Activated naive CD8-positive, alpha-beta T cell treated with anti-CD3 and anti-CD28 coated beads for 36 hours (primary cell): ENCODE measurements at places on chromosomes 5 and 9. TPM values are rescaled to one million over a fixed set of nuclear protein-coding genes. Genes with fewer than 3 reads are reported as not detected.
A peak's percentile ranks its signal among the peaks of the same experiment; 100 is the strongest.

DNA sequence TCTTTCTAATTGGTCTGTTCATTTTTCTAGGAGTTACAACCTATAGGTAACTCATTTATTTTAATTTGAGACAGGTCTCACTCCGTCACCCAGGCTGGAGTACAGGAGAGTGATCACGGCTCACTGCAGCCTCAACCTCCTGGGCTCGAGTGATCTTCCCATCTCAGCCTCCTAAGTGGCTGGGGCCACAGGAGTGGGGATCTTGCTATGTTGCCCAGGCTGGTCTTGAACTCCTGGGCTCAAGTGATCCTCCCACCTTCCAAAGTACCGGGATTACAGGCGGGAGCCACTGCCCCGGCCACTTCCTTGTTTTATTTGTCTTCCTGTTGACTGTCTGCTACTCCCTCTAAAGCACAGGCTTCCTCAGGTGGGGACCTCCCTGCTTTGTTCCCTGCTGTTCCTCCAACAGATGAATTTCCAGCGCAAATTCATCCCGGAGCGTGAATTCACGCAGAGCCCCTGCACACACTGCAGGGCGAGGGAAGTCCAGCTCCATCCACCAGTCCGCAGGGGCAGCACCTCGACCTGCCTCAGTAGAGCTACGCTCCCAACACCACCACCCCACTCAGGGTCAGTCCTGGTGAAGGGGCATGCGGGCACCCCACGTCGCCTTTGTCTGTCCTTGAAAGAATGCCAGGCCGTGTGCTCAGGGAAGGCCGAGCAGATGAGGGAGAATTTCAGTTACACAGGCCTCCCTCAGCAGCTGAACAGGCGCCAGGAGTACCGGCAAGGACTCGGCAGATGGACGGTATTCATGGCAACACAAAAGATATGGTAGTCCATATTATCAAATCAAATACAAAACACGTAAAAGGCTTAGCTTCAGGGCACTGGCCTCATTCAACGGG, 6.3 kb downstream of the QSOX2 start:
- no peak for DNase-seq

Gene JAKMIP2
- 0.98 TPM for total RNA-seq

Gene POLR3G
- 25.7 TPM for total RNA-seq

Gene DND1
- 2.7 TPM for total RNA-seq

GRCh38 chr5:147813696-147814095, 17.8 kb downstream of the SPINK1 start:
- DNase-seq, result no peak

DNA sequence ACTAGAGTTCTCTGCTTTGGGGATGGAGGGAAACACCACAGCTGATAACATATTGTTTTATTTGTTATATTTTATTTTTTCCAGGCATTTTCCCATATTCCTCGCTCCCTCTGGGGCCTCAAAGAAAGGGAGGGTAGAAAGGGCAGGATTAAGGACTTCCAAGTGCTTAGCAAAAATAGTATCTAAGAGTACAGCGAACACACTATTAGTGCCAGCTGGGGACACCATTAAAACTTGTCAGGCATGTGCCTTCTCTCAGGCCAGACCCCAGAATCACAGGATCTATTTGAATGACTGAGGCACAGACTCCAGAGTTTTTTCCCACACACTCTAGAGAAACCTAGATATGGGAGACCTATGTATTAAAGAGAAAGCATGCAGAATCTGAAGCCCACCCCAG, 451.0 kb upstream of the TRPC7 start:
- DNase-seq, result no peak

- DNase-seq, result peak; percentile 7
Measured at GRCh38 chr5:89343666-89344065, 460.7 kb upstream of the MEF2C start.

Gene CCL27
- not detected for total RNA-seq

Gene TMC1
- not detected for total RNA-seq

DNA sequence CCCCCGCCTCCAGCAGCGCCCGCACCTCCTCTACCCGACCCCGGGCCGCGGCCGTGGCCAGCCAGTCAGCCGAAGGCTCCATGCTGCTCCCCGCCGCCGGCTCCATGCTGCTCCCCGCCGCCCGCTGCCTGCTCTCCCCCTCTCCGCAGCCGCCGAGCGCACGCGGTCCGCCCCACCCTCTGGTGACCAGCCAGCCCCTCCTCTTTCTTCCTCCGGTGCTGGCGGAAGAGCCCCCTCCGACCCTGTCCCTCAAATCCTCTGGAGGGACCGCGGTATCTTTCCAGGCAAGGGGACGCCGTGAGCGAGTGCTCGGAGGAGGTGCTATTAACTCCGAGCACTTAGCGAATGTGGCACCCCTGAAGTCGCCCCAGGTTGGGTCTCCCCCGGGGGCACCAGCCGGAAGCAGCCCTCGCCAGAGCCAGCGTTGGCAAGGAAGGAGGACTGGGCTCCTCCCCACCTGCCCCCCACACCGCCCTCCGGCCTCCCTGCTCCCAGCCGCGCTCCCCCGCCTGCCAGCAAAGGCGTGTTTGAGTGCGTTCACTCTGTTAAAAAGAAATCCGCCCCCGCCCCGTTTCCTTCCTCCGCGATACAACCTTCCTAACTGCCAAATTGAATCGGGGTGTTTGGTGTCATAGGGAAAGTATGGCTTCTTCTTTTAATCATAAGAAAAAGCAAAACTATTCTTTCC, 19.3 kb downstream of the CDKN2A start:
- peak; percentile 40 for DNase-seq

DNA sequence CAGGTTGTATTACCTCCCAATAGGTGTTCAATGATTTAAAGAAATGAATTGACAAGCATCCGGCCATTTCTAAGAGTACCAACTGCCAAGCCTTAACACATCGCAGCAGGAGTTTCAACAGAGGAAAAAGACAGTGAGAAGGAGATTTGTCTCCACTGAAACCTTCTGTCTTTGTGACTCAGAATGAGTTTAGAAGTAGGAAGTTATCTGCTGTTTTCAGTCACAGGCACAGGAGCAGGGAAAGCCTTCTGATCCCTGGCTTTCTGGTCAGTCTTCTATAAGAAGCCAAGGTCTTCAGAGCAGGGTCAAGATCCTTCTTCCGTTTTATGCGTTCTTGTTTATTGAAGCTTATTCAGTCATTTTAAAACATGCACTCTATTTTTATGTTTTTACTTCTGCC, 390.7 kb upstream of the PCSK5 start:
- no peak for DNase-seq

- DNase-seq, result peak; percentile 3
Measured at GRCh38 chr9:87445646-87446045, 52.0 kb upstream of the DAPK1 start.

DNA sequence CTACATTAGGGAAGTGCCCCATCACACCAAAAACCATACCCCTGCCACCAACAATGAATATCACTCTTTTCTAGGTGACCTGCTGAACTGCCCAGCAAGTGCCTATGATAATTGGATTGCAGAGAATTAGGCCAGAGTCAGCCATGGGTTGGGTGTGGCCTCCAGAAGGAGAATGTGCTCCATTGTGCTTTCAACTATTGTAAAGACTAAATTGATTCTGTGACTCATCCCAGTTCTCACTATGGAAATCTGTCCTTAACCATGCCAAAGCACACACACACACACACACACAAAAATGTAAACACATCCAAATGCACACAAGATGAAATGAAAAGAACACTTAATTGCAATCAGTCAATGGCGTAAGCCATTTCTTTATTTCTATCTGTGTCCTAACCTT, 25.7 kb downstream of the DRD1 start:
- no peak for DNase-seq

Gene TMEM203
- total RNA-seq, result 37.9 TPM

GRCh38 chr5:135604056-135604455, 25.3 kb upstream of the CXCL14 start:
- no peak for DNase-seq

- no peak for DNase-seq
Measured at GRCh38 chr5:126837242-126837641, 60.3 kb downstream of the LMNB1 start.

Gene NEUROG1
- total RNA-seq, result not detected

GRCh38 chr9:120741701-120742100, 27.4 kb upstream of the MEGF9 start:
- no peak for DNase-seq

Gene ITGA2
- 1.7 TPM for total RNA-seq

DNA sequence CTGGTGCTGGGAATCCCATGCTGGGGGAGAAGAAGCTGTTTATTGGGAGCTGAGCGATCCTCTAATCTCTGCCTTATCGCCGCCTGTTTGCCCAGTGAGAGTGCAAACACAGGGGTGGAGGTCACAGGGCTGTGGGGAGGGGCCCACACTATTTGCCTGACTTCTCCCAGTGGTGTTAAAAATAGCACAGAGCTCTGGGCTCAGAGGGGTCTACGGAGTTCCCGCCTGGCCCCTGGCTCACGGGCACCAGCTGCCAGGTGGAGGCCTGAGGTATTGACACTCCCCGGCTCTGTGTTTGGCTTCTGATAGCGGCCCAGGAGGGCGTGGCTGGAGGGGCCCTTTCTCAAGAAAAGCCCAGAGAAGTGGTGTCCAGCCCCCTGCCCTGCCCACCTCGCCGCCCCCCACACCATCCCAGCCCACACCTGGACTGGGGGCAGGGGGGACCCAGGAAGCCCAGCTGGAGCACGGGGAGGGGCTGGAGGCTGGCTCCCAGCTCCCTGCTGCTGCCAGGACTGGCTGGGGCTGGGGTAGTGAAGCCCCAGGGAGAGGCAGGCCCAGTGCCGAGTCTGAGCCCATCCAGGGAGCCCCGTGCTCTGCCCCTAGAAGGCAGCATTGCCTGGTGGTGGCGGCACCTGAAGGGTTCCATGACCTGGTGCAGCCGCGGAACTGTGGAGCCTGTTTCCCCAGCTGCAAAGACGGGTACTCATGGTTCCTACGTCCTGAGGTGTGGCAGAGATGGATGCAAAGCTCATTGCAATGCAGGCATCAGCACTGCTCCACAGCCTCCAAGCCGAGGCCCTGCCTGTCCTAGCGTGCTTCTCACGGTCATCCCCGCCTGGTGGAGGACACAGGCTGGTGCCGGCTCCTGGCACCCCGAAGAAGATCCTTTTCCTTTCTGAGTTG, 35.7 kb upstream of the EGFL7 start:
- no peak for DNase-seq

GRCh38 chr5:151150471-151151262, 6.9 kb downstream of the ANXA6 start:
- DNase-seq, result peak; percentile 81

- DNase-seq, result no peak
Measured at GRCh38 chr5:77621440-77621839, 17.1 kb downstream of the OTP start.

- no peak for DNase-seq
Measured at GRCh38 chr5:6202149-6202967, 176.0 kb downstream of the MED10 start.

- no peak for DNase-seq
Measured at GRCh38 chr9:19988281-19988680, 199.4 kb upstream of the SLC24A2 start.

GRCh38 chr9:89896806-89897340, 292.1 kb downstream of the GADD45G start:
- no peak for DNase-seq

DNA sequence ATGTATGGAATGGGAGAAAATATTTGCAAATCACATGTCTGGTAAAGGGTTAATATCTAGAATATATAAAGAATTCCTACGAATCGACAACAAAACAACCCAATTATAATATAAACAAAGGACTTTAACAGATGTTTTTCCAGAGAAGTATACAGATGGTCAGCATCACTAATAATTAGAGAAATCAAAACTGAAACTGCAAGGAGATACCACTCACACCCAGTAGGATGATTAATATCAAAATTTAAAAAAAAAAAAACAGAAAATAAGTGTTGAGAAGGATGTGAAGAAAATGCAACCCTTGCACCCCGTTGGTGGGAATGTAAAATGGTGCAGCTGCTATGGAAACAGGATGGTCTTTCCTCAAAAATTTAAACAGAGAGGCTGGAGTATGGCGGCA, 34.6 kb upstream of the F2R start:
- DNase-seq, result no peak

GRCh38 chr9:81312346-81312745, 377.0 kb downstream of the TLE1 start:
- no peak for DNase-seq

GRCh38 chr5:62042007-62042406, 264.0 kb upstream of the KIF2A start:
- DNase-seq, result no peak

- DNase-seq, result peak; percentile 34
Measured at GRCh38 chr5:141960018-141960417, 2.0 kb upstream of the PCDH12 start.

- no peak for DNase-seq
Measured at GRCh38 chr5:175475248-175475647, 3.1 kb upstream of the SFXN1 start.

DNA sequence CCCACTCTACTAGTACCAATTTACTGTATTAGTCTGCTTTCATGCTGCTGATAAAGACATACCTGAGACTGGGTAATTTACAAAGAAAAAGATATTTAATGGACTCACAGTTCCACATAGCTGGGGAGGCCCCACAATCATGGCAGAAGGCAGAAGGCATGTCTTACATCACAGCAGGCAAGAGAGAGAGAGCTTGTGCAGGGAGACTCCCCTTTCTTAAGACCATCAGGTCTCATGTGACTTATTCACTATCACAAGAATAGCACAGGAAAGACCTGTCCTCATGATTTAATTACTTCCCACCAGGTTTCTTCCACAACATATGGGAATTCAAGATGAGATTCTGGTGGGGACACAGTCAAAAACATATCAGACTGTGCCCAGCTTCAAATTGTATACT, 11.5 kb downstream of the UGT3A1 start:
- no peak for DNase-seq

DNA sequence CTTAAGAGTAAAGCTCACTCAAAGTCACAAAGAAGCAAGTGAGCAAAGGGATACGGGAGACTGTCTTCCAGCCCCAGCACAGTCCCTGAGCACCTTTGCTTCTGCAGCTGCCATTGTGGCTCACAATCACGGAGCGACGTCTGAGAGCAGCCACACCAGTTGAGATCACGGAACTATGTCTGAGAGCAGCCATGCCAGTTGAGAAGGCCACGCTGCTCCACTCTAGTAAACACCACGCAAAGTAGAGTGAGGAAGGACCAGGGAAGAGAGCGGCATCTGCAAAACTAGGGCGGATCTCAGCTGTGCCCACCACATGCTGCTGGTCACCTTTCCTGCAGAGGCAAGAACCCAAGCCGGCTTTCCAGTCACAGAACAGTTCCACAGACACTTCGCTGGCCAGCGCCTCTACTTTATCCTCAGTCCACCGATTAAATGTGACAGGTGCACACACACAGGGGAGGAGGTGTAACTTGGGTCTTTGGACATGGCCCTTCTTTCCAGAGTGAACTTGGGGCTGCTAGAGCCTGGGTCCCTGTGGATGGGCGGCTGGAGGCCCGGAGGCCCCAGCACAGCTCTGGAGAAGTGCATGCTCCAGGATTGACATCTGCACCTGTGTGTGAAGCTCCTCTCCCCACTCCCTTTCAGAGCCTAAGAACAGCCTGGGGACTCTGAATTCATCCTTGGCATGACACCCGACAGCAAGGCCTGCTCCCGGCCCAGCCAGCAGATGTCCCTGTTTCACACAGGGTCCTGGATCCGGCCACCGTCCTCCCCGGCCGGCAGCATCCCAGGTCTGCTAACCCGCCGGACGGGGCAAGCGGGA, 324.9 kb upstream of the IRX4 start:
- DNase-seq, result peak; percentile 4
